Activated T-helper 2 cell treated with anti-CD3 and anti-CD28 coated beads, Interferon-gamma antibody, Interleukin-2, Interleukin-4, amounts not matched to agents 10 μg/mL and 5 μg/mL and 100 μg/mL, durations not matched to agents 14 hours and 24 hours and 36 hours (primary cell): ENCODE measurements at places on chromosomes 12 and 14.
A peak's percentile ranks its signal among the peaks of the same experiment; 100 is the strongest.

- no peak for DNase-seq
These were observed 629 bp upstream of the TTC7B start for GRCh38 chr14:90816681-90817436.

DNA sequence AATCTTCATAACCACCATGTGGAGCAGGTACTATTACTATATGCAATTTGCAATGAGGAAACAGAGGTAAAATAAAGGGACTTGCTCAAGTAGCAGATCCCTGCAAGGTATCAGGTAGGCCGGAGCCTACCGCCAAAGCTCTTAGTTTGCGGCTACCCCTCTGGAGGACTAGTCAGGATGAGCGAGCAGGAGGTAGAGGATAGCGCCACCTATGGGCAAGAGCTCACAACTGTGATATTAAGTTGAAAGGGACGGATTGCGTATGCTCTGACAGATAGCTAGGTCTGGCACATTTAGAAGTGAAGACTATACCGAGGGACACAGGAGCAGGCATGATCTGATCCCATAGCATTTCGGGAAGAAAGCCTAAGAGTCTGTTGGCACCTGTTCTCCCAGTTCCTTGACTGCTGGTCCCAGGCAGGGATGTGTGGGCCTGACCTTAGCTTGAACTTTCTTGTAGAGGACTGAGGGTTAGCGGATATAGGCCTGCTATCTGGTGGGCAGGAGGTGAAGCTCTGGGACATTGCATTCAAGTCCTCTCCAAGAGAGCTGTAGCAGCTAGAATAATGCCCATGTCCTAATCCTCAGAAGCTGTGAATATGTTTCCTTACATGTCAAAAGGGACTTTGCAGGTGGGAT lies 48.0 kb downstream of the SLC17A8 start:
- peak; percentile 9 for DNase-seq

- DNase-seq, result no peak
These were observed 1116.9 kb upstream of the TMEM132C start for GRCh38 chr12:127150028-127150427.

DNA sequence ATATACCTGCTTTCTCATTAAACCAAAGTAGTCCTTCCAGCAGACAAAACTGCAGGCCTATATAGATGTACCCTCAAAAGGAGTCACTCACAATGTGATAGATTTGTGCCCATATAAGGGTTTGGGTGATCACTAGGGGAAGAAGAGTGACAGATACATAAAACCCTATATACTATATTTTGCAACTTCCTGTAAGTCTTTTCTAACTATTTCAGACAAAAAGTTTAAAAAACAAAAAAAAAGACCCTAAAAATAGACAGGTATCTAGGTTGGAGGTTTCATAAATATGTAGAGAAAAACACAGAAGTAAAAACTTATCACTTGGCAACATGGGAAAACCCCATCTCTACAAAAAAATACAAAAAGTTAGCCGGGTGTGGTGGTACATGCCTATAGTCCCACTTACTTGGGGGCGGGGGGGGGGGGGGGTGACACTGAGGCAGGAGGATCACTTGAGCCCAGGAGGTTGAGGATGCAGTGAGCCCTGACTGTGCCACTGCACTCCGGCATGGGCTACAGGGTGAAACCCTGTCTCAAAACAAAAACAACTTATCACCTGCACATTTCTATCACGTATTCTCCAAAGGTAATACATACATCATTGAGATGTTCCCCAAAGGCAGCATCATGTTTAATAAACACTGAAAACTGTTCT lies 2.9 kb downstream of the VCPKMT start:
- DNase-seq, result no peak

DNA sequence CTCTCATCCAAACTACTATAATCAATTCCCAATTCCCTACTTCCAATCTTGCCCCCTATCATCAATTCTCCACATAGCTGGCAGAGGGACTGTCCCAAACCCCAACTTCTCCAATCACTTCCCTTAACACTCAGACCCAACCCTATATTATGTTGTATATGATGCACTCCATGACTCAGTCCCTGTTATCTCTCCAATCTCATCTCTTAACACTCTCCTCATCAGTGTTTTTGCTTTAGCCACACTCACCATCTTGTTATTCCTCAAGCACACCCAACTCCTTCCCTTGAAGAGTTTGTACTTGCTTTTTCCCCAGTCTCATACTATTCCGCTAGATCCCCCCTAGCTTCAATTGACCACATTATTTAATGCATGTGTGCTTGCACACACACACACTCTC lies 4.9 kb downstream of the RHOJ start:
- no peak for DNase-seq

DNA sequence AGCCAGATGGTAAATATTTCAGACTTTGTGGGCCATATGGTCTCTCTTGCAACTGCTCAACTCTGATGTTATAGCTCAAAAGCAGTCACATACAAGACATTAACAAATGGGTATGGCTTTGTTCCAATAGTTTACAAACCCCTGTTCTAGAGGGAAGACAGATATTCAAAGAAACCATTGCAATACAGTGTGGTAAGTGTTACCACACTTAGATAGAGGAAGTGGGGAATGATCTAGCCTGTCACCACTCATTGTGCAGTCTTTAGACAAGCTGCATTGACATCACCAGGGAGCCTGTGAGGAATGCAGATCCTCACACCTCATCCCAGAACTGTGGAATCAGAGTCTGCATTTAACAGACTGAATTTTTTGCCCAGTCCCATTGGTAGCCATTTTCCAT lies 80.0 kb upstream of the RGS6 start:
- no peak for DNase-seq

GRCh38 chr14:95363468-95363954 lies 43.8 kb upstream of the CLMN start:
- no peak for DNase-seq

DNA sequence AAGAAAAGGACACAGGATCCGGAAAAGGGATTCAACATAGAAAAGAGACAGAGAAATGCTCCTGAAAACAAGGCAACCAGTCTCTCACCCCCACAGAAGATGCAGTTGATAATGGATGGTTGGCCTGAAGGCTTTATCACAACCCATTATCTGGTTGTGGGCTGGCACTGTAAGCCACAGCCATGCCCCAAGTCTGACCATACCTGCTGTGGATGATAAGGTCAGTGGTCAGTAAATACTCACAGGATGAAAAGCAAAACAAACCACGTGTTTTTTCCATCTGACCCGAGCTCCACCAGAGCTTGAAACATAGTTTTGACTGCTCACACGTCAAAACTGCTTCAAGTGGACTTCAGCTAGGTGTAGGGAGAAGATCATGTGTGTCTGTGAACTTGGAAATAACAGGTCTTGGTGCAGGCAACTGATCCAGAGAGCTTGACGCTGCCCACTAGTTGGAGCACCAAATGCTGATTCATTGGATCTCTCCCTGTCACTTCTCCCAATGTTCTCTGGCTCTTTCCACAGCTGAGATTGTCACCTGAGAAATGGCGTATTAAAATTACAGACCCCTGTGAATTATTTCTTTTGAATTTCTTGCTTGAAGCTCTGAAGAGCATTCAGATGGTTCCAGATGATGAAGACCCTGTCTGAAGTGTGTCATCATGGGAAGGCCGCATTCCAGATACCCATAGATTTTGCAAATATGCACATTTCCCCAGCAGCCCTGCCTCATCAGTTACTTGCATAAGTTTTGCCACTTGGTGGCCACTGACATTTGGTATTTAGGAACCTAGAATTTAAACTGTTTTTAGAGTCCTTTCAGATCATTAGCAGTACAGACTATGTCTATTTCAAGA lies 8.5 kb downstream of the TMEM233 start:
- no peak for DNase-seq

- DNase-seq, result no peak
These were observed 24.6 kb downstream of the PRICKLE1 start for GRCh38 chr12:42564996-42565395.

- peak; percentile 56 for DNase-seq
These were observed 896 bp downstream of the EIF5 start for GRCh38 chr14:103334644-103335622.

- DNase-seq, result no peak
These were observed 3.6 kb downstream of the UBC start for GRCh38 chr12:124910561-124911478.

GRCh38 chr14:35414365-35414764 lies 9.8 kb upstream of the NFKBIA start:
- DNase-seq, result no peak

GRCh38 chr12:83161456-83161855 lies 474.8 kb downstream of the TMTC2 start:
- DNase-seq, result no peak

DNA sequence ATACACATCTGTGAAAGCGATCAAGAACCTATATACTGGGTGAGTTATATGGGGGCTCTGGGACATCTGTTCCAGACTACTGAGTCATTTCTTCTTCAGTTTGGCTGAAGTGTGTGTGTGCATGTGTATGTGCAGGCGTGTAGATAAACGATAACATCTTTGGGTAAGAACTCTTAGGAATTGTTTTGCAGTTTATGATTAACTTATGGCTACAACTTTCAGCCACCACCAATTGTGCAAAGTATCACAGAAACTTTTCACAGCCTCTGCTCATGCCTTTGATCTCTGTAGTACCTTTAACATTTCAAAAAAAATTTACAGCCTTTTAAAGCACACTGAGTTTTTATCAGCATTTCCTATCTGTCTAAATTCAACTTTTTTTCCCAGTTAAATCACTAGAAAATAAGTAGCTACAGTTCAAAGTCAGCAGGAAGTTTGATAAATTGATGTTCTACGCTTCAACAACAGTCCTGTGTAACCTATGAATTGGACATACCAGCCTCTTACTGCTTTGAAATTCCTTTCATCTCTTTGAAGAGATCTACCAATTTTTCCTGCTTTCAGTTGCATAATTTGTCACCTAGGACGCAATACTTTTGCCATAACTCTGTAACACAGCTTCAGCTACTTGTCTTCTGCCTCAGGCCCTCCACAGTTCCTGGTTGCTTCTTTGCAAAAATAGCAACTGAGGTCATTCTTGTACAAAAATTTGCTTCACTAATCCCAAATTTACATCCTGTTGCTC lies 43.0 kb downstream of the PPM1H start:
- DNase-seq, result no peak

DNA sequence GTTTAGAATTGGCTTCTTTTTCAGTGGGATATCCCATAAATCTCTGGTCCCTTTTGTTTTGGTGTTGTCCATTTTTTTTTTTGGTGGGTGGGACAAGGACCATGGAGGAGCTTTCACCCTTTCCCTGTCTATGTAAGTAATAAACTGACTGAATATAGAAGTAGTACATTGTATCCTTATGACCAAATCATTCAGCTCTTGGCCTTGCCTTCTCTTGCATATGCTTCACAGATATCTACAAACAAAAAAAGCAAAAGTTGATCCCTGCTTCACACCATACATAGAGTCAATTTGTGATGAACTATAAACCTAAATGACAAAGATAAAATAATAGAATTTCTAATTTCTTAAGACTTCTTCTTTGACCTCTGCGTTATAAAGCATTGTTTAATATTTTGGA lies 59.8 kb downstream of the SIX1 start:
- no peak for DNase-seq

DNA sequence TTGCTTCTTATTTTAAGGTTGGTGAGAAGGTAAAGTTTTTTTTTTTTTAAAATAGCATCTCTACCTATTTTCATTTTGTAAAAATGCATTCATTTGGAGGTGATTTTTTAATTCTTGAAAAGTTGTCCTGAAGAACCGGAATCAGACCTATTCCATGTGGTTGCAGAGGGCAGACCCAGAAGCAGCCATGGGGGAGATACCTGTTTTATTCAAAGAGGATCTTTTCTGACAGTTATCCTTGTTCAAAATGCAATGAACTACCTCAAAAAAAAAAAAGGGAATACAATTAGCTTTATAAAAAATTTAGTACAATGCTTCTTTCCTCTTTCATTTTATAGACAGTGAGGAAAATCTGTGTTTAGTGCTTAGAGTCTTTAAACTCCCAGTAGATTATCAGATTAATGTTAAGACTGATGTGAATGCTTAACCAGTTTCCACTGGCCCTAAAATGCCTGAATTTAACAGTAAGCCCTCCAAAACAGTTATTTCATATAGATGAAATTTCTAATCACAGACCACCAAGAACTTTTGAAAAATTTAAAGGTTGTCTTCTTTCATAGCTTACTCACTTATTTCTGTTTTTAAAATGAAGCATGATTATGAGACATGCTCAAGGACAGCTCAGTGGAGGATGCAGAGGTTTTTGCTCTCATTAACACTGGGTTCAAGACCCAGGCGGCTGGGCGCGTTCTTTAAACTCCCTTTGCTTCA lies 8.6 kb upstream of the NEMF start:
- DNase-seq, result no peak

DNA sequence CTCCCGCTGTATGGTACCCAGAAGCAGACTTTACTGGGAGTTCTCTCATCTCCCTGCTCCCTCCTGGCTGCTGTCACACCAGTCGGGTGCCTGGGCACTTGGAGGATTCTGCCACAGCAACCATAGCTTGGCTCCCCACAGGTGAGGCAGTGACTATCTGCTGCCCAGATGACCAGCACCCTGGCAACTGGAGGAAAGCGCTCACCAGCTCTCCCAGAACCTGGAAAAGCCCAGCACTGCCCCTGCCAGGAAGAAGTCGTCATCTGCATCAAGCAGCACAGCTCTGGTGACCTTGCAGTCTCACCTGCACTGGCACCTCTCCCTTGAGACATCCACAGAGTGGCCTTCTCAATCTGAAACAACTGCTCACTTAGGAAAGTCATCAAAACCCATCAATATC lies 31.9 kb upstream of the TC2N start:
- no peak for DNase-seq

GRCh38 chr14:74886001-74886400 lies 4.3 kb downstream of the DLST start:
- DNase-seq, result no peak

- DNase-seq, result no peak
These were observed 29.6 kb downstream of the WBP11 start for GRCh38 chr12:14773685-14774073.

- DNase-seq, result no peak
These were observed 107.1 kb downstream of the GPR135 start for GRCh38 chr14:59358102-59358501.

DNA sequence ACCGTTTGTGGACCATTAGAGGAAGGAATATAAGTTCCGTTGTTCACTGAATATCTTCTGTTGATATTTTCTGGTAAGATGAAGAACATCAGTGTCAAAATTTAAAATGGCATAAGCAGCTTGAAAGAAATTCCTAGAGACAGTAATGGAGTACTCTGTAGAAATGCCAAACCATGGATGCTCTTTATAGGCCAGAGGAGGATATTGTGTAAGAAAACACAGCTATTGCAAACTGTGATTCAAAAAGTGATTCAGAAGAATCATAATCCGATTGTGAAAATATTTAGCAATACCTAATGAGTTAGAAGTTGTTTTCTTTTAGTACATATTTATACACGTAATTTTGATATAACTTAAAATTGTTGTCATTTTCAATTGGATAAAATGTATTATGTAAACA lies 102.8 kb downstream of the SLC16A7 start:
- no peak for DNase-seq

DNA sequence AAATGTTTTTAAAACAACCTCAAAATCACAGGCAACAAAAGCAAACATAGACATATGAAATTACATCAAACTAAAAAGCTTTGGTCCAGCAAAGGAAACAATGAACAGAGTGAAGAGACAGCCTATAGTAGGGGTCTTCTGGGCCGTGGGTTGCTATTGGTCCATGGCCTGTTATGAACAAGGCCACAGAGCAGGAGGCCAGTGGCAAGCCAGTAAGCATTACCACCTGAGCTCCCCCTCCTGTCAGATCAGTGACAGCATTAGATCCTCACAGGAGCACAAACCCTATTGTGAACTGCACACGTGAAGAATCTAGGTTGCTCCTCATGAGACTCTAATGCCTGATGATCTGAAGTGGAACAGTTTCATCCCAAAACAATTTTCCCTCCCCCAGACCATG lies 174.0 kb downstream of the DIO2 start:
- no peak for DNase-seq
